CD4-positive, alpha-beta T cell treated with Interleukin-1 beta for 1 hour (primary cell): ENCODE measurements at places on chromosomes 16 and 17.
A peak's percentile ranks its signal among the peaks of the same experiment; 100 is the strongest.

GRCh38 chr17:57091186-57091618 is 6.2 kb downstream of the AKAP1 start:
- DNase-seq: no peak

GRCh38 chr17:73643001-73643851 is 1.0 kb downstream of the SDK2 start:
- peak; percentile 21 for DNase-seq

DNA sequence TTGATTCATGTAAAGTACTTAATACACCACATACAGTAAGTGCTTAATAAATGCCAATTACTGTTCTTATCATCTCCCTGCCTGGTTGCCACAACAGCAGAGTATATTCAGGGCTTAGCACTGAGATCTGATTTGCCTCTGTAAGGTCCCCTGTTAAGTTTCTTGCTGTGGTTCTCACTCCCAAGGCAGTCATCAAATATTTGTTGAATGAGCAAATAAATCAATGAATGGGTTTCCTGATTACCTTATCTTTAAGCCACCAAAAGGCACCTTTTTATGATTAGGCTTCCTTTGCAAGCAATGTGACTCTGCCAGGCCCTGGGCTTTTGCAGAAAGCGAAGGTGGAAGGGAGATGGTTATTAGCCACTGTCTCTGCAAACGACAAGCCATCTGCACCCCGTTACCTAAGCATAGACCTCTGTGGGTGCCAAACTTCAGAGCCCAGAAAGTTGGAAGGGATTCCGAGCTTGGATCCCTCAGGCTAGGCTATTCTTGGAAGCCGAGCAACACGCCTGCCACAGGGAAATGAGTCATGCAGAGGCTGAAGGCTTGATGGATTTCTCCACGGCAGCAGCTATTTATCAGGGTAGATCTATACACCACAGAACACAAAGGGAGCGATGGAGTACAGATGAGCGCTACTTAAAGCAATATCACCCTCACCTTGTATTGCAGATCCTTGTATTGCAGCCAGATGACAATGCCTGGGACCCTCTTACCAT is 102.0 kb downstream of the GRIN2A start:
- DNase-seq: no peak

DNA sequence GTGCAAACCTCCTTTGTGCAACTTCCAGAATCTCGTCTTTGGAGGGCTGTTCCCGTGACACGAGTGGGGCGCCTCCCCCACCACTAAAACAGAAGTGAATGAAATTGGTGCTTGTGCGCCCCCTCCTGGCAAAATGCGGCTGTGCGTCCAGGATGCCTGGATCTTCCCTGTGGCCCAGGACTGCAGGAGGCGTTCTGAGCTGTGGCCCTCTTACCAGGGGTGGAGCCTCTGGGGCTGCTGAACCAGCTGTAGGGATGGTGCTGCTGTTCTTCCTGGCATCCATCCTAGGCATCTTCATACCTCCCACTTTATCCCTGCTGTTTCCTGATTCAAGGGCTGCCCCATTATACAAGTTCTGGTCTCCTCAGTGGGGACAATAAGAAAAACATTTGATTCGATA is 18.5 kb upstream of the NAGLU start:
- DNase-seq: peak; percentile 82

GRCh38 chr16:29813644-29814562 is 1.9 kb downstream of the PRRT2 start:
- DNase-seq: no peak

DNA sequence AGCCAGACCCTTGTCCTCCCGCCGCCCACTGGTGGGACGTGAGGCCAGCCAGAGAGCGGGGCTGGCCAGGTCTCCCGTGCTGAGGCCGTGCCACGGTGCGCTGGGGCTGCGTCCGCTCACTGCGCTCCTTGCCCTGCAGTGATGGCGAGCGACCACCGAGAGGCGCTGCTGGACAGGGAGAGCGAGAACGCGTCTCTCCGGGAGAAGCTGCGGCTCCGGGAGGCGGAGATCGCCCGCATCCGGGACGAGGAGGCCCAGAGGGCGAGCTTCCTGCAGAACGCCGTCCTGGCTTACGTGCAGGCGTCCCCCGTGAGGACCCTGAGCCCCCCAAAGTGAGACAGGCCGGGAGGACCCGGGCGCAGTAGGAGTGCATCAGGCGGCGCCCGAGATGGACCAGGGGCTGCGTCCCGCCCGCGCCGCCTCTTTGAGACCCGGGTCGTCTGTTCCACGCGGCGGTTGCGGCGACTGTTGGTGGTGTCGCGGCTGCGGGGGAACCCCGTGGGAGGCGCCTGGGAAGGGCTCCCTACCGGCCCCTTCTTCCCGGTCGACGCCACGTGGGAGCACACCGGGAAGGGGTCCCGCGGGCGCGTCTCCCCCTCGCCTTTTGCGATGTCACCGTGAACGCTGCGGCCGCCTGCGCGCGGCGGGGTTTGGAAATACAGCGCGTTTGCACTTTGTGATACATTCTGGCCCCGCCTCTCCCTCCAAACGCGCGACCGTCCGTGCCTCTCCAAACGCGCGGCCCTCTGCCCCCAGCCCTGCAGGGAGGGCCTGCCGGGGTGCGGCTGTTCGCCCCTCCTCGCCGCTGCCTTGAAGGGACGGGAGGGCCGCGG is 792 bp upstream of the RAC3 start:
- peak; percentile 81 for DNase-seq
